ENCODE measurements at places on chromosomes 4 and X.

DNA sequence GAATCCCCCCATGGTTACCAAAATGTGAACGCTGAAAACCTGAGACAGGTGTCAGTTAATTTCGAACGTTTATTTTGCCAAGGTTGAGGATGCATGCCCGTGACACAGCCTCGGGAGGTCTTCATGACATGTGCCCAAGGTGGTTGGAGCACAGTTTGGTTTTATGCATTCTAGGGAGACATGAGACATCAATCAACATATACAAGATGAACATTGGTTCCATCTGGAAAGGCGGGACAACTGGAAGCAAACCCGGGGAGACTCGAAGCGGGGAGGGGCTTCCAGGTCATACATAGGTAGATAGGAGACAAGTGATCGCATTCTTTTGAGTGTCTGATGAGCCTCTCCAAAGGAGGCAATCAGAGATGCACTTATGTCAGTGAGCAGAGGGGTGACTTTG is 11.0 kb upstream of the SH3BP2 start:
- DNase-seq = no peak

GRCh38 chrX:46456125-46456922 is 88.9 kb downstream of the ZNF674 start:
- DNase-seq = peak; percentile 2

GRCh38 chrX:140504371-140505324 is at the start of gene SOX3:
Gene SOX3, minus strand, starts transcription at chrX:140505069. Its CDS starts 9 bp downstream, at chrX:140505060.
- DNase-seq = no peak

- no peak for DNase-seq
These were observed 580.2 kb downstream of the INPP4B start for GRCh38 chr4:142265946-142266345.

- no peak for DNase-seq
These were observed 76.3 kb downstream of the EVC2 start for GRCh38 chr4:5632066-5632440.

DNA sequence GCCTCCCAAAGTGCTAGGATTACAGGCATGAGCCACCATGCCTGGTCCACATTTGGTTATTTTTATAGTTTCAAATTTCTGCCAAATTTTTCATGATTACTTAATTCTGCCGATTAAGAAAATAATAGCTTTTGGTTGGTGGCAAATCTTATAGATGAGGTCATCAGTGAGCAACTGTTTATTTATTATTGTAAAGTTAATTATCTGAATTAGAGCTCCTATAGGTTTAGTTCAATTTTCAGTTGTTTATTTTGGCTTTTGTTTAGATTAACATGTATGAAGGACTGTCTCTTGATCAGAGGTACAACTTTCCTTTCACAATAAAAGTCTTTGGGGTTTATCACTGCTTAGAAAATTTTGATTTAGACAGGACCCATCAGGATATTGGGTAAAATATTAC is 262.2 kb downstream of the SLC7A11 start:
- no peak for DNase-seq

GRCh38 chrX:29145316-29145715 is 558.1 kb downstream of the IL1RAPL1 start:
- no peak for DNase-seq

GRCh38 chr4:22721204-22721603 is 28.5 kb downstream of the GBA3 start:
- no peak for DNase-seq

GRCh38 chr4:137545461-137545861 is 13.2 kb upstream of the PCDH18 start:
- DNase-seq = peak; percentile 32

DNA sequence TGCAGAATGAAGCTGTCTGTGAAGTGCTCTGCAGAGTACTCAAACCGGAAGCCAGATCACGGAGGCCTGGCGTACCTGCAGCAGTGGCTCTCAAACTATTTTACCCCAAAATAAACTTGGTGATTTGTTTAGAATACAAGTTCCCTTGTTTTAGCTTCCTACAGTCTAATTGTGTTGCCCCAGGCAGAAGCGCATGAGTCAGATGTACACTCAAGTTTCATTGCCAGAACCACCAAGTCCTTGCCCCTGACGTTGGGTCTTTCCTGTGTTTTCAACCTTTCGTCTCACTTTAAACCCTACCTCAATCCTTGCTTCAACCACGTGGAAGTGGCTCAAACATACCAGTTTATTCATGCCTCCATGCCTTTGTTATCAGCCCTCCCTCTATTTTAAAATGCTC is 66.2 kb upstream of the SLC7A11 start:
- peak; percentile 67 for DNase-seq

- no peak for DNase-seq
These were observed 100.8 kb upstream of the PLS3 start for GRCh38 chrX:115459883-115460880.

GRCh38 chrX:153405426-153405825 is 4.3 kb upstream of the PNMA6E start:
- DNase-seq = no peak

DNA sequence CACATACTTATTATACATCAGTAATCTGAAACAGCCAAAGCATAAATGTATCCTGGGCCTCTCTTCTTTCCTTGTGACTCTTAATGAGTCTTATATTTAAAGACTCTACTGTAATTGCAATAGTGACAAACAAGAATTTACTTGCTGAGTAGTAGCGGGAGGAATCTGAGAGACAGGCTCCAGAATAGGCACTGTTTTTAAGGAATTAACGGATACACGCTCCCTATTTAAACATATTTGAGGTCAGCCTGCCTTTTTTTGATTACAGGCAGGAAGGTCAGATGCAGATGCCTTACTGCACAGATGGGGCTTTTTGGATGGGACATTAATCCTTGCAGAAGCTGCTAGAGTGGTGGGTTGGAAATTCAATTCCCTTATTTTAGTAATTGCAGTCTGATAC is 196.3 kb upstream of the ANXA3 start:
- DNase-seq = no peak

DNA sequence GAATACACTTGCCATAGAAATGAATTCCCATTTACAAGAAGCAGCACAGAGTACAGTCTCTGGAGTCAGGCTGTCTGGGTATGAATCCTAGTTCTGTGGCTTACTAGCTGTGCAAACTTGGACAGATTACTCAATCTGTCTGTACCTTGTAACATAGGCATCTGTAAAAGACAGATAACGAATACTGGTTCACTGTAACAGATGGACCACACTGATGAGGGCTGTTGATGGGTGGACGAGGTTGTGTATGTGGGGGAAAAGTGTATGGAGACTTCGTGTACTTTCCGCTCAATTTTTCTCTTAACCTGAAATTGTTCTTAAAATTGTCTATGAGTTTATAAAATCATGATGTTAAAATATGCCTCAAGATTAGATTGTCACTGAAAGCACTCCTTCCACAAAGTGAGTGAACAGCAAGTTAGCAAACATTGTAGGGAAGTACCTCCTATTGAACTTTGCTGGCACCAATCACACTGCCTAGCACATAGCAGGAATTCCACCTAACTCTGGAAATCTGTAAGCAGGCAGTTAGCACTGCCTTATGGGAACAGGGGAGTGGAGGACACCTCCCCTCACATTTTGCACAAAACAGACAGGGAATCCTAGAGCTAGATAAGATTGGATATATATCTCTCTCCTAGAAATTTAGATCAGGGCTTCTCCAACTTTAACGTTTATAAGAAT is 6.5 kb upstream of the EXOSC9 start:
- no peak for DNase-seq

DNA sequence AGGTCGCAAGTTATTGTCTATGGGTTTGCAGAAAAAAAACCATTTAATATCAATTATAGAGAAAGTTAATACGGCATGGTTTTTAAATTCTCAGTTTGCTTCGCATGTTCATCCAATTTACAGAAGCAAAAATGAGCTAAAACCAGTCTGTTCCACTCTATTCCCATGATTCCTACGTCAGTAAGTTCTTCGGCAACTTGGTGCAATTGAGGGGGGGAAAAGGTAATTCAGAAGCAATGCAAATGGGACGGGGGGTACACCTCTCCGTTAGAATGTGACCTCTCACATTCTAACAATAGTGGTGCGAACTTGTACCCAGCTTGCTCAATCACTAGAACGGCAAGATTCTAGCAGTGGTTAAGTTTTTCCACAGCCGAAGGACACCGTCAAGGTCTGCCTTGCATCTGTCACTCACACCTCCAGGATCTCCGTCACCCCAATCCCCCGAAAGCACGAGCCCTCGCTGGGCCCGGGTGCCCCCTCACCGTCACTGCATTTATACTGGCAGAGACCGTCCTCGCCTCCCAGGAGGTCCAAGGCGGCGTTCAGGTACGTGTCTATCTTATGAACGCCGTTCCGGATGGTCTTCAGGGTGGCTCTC is 653 bp downstream of the PLA2G12A start:
- DNase-seq = no peak

DNA sequence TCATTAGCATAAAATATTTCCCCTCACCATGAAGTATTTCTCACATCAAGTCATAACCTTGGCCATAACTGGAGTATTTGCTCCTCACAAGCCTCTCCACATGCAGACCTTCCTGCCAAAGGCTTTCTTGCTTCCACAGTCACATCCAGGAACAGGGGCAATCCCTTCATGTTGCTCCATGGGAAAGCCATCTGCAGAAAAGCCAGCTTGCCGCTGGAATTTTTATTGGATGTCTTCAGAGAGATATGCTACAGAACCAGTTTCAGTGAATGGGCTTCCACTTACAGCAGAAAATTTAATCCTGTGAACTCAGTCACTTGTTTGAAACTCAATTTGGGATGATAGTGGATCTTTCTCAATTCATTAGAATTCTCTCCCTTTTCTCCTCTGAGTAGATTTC is 3.2 kb upstream of the CDKN2AIP start:
- DNase-seq = no peak

DNA sequence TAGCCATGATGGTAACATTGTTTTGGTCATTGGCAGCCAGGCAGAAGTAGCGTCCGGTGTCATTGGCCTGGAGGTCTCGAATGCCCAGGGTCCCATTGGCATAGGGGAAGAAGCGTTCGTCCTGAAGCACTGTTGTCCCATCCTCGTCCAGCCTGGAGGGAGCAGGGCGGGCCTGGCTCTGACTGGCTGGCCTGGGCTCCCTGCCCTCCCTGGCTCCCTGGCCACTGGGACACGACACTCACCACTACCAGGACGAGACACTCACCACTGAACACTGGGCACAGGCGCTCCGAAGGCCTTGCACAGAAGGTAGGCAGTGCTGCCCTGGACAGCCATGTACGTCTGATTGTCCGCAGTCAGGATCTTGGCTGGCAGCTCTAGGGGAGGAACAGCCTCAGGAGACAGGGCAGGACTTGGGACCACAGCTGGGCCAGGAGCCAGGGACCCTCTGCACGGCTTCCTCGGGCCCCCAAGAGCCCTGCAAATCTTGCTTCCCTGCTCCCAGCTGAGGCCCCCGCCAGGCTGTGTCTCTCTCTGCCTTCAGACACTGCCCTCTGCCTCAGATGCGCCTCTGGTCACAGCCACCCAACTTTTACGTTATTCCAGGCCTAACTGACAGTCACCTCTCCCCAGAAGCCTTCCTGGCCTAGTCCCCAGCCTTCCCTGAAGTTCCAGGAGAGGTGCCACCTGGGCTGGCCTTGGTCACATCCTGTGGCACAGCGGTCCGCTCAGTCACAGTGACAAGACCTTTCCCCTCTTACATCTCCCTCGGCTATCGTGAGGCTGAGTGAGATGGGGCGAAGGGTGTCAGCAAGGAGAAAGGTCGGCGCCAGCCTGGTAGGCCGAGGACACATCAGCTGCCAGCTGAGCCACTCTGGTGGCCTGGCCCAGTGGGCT is 17.1 kb downstream of the L1CAM start:
- no peak for DNase-seq

- DNase-seq = peak; percentile 5
These were observed 282.0 kb downstream of the GALNTL6 start for GRCh38 chr4:172095161-172095560.

GRCh38 chrX:10032147-10032546 is 65.0 kb downstream of the CLDN34 start:
- DNase-seq = no peak

DNA sequence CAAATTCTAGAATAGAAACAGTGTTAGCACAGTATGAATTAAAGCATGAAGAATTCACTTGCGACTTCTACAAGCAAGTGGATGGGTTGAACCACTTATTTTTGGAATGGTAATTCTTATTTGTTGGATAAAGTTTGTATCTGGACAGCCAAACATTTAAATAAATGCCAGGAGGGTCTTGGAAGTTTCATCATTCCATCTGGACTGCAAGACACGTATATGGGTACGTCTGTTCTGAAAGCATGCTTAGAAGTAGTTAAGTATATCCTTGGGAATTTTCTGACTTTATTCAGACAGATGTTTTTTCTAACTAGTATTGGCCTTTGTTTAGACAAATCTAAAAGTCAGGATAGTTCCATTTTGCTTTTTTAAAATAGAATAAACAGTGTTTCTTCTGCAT is 77.5 kb upstream of the CASK start:
- no peak for DNase-seq

DNA sequence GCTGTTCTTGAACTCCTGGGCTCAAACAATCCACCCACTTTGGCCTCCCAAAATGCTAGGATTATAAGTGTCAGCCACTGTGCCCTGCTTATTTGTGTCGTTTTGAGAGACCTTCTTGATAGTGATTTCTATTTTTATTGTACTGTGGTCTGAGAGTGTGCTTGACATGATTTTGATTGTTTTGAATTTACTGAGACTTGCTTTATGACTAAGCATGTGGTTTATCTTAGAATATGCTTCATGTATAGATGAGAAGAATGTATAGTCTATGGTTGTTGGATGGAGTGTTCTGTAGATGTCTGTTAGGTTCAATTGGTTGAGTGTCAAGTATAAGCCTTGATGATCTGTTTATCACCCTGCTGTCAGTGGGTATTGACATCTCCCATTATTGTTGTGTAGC is 789.3 kb downstream of the IL1RAPL1 start:
- DNase-seq = no peak

GRCh38 chrX:99653352-99653751 is 756.7 kb downstream of the PCDH19 start:
- DNase-seq = no peak

DNA sequence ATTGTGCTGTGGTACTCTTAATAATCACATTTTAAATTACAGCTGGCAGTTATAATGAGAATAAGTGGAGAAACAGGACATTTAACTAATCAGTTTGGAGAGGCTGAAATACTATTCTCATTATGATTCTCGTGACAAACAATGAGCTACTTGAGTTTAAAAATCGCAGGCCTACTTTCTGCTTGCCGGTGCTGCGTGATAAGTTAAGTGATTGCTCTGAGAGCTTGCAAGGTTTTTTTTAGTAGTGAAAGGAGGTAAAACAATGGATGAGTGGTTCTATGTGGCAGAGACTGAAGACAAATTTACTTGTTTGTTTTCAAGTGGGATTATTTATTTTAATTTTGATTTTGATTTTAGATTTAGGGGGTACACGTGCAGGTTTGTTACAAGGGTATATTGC is 114.0 kb downstream of the RAPGEF2 start:
- no peak for DNase-seq

GRCh38 chr4:6188687-6189305 is 11.6 kb downstream of the JAKMIP1 start:
- no peak for DNase-seq

- DNase-seq = no peak
These were observed 382.5 kb upstream of the TENM3 start for GRCh38 chr4:181860668-181861067.

DNA sequence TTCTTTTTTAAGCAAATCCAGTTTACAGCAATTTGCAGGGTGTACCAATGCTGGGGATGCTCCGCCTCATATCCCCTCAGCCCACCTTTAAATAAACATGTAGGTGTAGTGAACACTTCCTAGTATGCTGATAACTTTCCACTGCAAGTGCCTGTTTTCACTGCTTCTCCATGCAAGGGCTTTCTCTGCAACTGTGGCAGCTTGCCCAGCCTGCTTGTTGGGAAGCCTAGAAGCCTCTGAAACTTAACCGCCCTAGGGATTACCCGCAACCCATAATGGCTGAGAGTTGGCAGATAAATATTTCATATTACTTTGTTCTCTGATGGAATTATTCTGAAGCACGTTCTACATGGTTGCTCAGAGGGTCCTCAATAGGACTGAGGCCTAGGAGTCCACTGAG is 253.7 kb upstream of the DDX53 start:
- DNase-seq = no peak
